ENCODE measurements at places on chromosomes 1 and 21.

GRCh38 chr21:44815225-44815624, 2.6 kb downstream of the SUMO3 start:
- no peak for DNase-seq

DNA sequence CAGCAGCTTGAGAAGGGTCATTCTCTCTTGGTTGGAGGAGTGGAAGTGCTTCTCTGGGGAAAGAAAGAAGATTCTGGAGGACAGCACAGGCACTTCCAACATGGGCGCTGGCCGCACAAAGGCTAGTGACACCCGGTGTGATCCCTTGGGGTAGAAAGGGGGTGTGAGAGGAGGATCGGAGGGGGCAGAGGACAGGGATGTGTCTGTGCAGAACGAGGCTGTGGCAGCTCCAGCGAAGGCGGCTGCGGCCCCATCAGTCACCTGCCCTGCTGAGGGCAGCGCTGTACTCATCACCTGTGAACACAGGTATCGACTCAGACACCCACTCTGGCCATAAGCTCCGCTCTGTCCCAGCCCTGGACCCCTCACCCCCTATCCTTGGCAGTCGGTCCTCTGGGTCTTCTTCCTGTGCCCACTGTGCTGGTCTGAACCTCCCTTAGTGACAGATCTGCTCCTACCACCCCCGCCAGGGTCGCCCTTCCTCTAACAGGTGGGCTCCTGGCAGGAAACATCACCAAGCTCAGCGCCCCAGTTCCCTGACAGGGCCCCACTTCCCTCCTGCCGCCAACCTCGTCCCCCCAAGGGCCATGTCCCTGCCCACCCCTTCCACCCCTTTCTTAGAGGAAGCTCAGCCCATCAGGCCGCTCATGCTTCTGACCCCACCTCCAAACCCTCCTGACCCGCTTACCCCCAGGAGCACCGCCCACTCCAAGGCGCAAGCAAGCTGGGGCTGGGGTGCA, 20.1 kb downstream of the TP73 start:
- DNase-seq = no peak

DNA sequence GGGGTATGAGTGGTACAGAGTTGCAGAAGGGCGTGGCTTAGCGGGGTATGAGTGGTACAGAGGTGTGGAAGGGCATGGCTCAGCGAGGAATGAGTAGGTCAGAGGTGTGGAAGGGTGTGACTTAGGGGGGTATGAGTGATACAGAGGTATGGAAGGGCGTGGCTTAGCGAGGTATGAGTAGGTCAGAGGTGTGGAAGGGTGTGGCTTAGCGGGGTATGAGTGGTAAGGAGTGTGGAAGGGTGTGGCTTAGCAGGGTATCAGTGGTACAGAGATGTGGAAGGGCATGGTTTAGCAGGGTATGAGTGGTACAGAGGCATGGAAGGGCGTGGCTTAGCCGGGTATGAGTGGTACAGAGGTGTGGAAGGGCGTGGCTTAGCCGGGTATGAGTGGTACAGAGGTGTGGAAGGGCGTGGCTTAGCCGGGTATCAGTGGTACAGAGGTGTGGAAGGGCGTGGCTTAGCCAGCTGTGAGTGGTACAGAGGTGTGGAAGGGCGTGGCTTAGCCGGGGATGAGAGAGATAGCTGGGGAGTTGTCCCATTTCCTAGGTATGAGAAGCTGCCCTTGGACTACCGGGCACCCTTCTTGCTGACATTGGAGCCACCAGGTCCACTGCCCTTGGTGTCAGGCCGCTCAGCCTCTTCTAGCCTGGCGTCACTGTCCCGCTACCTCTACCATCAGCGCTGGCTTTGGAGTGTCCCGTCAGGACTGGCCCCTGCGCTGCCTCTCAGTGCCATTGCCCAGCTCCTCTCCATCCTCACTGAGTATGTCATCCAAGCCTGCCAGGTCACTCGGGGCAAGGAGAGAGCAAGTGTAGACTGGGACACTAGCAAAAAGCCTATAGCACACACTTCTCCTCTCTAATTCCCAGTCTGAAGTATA, 29.8 kb downstream of the HYI start:
- no peak for DNase-seq

GRCh38 chr1:4224684-4225467, 324.8 kb upstream of the C1orf174 start:
- DNase-seq = no peak

- no peak for DNase-seq
These were observed 1.3 kb upstream of the CHI3L1 start for GRCh38 chr1:203187689-203188264.

DNA sequence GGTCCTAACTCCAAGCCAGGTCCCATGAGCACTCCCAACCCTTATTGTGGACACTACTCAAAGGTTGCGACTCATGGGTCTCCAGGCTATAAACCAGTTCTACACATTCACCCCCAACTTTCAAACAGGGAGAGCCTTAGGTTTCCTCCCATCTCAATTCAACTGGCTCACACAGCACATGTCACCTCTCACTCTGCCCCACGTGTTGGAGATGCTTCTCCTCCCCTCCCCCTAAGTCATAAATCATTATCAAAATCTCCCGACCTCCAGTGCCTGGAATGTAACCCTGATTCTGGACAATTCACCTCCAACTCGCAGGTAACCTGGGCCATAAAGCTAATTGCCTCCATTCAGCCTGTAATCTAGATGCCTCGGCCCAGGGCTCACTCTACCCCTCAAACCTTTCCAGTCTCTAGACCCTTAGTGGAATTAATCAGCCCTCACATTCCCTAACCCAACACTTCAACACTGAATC, 595 bp downstream of the AK2 start:
- peak; percentile 44 for DNase-seq

- no peak for DNase-seq
These were observed 9.8 kb downstream of the SAMD13 start for GRCh38 chr1:84311296-84311695.

DNA sequence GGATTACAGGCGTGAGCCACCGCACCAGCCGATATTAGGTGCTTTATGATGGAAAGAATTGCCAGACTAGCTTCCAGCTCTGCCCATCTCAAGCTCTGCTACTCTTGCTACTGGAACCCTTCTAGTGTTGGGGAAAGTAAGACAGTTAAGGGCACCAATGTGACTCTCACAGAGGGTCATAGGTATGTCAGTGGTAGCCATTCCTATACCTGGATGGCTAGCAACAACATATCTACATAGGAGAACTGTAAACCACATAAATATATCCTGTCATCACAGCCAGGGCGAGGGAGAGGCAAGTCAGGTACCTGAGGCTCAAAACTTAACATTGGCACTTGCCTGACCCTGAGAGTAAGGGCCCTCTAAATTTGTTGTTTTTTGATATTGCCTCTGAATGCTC, 1.7 kb upstream of the RHOU start:
- DNase-seq = no peak

GRCh38 chr1:109282952-109283747, at the start of gene PSRC1:
TSS of gene PSRC1 (minus strand) at chr1:109283145.
- peak; percentile 95 for DNase-seq

DNA sequence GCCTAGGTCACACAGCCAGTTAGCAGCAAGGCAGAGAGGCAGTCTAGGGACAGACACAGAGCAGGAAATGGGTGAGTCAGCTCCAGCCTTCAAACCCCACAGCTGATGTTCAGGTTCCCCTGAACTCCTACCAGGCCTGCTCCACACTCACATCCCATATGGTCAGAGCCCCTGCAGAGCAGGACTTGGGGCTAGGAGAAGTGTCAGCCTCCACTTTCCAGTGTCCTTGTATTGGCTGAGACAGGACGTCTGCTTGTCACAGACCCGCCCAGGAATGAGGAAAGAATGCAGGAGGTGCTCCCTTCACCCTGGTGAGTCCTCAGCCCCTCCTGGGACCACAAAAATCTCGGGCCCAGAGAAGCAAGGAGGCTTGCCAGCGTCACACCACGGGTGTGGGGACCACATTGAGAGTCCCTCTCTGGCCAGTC, 92.5 kb downstream of the LACTBL1 start:
- peak; percentile 39 for DNase-seq

- DNase-seq = no peak
These were observed 79.1 kb upstream of the GPR88 start for GRCh38 chr1:100458661-100459357.

DNA sequence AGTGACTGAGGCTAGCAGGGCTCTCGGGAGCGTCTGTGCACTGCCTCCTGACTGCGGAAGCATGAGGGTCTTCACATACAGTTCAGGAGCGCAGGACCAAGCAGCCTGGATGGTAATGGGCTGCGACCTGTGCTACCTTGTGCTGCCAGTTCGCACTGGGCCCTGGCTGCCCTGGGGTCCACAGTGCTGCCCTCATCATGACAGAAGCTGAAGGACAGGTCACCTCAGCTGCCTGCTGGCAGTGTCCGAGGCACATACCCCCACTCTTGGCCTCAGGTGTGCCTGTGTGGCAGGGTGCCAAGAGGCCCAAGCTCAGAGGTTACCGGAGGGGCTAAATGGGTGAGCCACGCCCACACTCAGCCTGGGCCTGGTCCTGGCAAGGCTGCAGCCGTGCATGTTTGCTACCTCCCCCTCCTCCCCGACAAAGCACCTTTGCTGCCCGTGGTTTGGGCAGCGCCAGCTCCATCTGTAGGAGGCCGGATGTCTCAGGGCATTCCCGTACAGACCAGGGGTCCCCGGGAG, 4.4 kb downstream of the JMJD4 start:
- DNase-seq = no peak

DNA sequence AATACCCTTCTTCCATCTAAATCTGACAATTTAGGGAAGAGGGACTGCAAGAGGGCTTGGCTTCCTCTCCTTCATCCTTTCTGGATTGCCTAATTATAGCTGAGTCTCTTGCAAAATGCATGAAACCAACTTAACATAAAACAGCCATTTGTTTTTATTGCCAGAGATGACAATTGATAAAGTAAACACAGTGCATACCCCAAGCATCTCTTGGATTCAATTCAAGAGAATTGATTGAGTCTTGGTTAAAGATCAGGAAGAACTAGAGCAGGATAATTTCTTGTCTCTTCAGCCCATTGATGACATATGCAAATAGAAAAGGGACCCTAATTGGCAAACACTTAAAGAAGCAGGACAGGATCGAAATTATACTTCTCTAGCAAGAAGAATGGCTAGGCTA, 617.1 kb upstream of the PTBP2 start:
- DNase-seq = no peak

GRCh38 chr1:14724678-14725077, 126.2 kb downstream of the KAZN start:
- DNase-seq = no peak

- DNase-seq = peak; percentile 35
These were observed 284.4 kb upstream of the C1orf105 start for GRCh38 chr1:172135978-172136610.

DNA sequence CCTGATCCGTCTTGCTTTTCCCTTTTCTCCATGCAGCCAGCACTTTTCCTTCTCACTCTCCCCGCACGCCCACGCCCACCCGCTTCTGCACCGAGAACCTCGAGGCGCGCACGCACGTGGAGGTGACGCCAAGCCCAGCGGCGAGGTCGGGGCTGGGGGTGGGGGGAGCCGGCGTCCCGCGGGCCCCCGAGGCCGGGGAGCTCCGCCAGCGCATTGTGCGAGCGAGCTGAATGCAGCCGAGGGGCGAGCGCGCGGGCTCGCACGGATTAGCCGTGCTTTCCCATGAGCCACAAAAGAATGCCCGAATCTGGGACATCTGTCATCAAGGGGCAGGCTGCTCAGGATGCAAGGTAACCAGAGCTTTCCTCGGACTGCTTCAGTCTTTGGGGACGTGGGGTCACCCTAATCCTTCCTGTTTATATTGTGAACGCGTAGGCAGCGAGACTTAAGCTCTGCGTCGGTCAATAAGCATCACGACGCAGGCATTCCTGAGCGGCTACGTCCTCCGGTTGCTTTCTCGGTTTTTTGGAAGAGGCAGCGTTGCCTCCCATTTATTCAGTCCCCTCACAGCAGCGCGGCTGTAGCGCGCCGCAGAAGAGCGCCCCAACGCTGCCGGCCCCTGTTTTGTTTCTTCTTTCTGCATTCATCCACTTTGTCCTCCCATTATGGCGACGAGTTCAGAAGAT, 67.3 kb upstream of the AKT3 start:
- peak; percentile 80 for DNase-seq

DNA sequence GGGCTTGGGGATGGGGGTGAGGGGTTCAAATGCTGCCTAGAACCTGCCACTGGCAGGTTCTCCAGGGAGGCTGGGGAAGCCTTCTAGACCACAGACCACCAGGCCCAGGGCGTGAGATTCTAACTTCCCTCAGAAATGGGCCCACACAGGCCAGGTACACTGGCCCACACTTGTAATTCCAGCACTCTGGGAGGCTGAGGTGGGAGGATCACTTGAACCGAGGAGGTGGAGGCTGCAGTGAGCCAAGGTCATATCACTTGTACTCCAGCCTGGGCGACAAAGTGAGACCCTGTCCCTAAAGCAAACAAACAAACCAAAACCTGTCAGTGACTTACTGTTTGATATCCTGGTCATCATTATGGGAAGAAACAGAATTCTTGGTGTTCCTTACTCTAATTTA, 31.7 kb downstream of the OPTC start:
- no peak for DNase-seq

- DNase-seq = no peak
These were observed 36.1 kb downstream of the B3GALT5 start for GRCh38 chr21:39648879-39649278.

DNA sequence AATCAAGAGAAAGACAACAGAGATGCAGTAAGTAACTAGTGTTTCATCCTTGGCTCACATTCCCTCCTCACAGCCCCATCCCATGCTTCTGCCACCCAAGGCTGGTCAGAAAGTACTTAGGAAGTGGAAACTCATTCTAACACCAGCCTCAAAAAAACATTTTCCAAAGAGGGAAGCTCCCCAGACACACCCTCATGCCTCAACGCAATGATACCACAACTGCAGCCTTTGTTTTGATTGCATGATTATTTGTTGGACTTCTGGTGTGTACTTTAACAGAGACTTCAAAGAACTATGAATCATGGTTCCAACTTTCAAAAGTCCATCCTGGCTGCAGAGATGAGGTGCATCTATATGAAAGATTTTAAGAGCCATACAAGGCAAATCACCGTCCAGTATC, 45.2 kb upstream of the KCNA3 start:
- no peak for DNase-seq

GRCh38 chr1:1137256-1138045, 21.6 kb upstream of the C1orf159 start:
- DNase-seq = no peak

DNA sequence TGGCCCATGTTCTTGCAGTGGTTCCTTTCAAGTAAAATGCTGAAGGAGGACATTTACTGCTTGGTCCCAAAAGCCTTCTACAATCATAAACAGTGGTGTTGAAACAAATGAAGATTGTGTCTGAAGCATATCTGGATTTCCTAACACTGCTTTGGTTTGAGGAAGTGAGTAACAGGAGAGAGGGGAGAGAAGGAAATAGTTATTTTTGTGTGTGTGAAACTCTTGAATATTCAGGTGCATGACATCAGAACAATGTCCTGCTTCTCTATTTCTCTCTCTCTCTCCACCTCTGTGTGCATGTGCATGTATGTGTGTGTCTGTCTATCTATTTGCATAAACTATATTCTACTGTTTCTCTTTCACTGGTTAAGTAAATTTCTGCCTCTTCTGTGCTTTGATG, 61.4 kb upstream of the TNFSF18 start:
- DNase-seq = no peak

DNA sequence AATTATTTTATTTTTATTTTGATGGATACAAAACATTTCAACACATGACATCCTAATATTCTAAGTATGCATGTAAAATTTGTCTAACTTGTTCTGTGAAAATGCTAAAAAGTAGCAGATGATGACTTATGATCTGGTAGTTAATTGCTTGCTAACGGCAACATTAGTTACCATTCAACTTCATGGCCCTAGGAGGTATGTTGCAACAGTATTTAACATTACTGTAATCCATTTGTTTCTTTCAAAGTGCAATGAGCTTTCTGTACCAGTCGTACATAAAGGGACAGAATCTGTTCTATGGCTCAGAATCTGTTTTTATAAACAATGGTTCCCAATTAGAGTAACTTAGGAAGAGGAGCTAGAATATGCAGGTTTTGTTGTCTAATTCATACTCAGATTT, 91.5 kb upstream of the ZNHIT6 start:
- no peak for DNase-seq

All from HFFc6 (cell line).